ENCODE measurements at places on chromosomes 16 and 17. TPM values are rescaled to one million over a fixed set of nuclear protein-coding genes. Genes with fewer than 3 reads are reported as not detected.

Gene MAP2K6
- 16.2 TPM for polyA plus RNA-seq

Gene RTN4RL1
- polyA plus RNA-seq: not detected

Gene APRT
- polyA plus RNA-seq: 389 TPM

Gene CES4A
- polyA plus RNA-seq: 1.5 TPM

Gene KRT12
- not detected for polyA plus RNA-seq

Gene RHBDL3
- polyA plus RNA-seq: not detected

Gene KRT9
- not detected for polyA plus RNA-seq

Gene CCL13
- polyA plus RNA-seq: not detected

Gene C1QTNF1
- polyA plus RNA-seq: not detected

Gene IGF2BP1
- not detected for polyA plus RNA-seq

Gene NHLRC4
- 2.3 TPM for polyA plus RNA-seq

Gene CORO6
- polyA plus RNA-seq: 0.13 TPM

Gene CYB561
- 1.6 TPM for polyA plus RNA-seq

Gene STH
- polyA plus RNA-seq: not detected

Gene SLC25A10
- polyA plus RNA-seq: 5.0 TPM

Gene ZNF821
- polyA plus RNA-seq: 31.3 TPM

Gene ZP2
- not detected for polyA plus RNA-seq

Gene CLUH
- polyA plus RNA-seq: 5.4 TPM

Gene ATPAF2
- polyA plus RNA-seq: 24.0 TPM

Gene PPL
- polyA plus RNA-seq: 0.05 TPM

Gene SEPTIN12
- not detected for polyA plus RNA-seq

Gene OTOP3
- not detected for polyA plus RNA-seq

Gene CAMTA2
- 5.6 TPM for polyA plus RNA-seq

Gene TAC4
- polyA plus RNA-seq: not detected

Gene EEF2KMT
- 11.1 TPM for polyA plus RNA-seq

Gene DNASE1L2
- polyA plus RNA-seq: not detected

Gene CANT1
- 5.2 TPM for polyA plus RNA-seq

Gene SLC9A5
- polyA plus RNA-seq: 0.09 TPM

Gene SP2
- 9.1 TPM for polyA plus RNA-seq

Gene KRTAP4-6
- polyA plus RNA-seq: 2.0 TPM

Gene CD19
- 280 TPM for polyA plus RNA-seq

Gene DRC7
- not detected for polyA plus RNA-seq

Gene MEIOC
- not detected for polyA plus RNA-seq
